Cardiac fibroblast (primary cell): ENCODE measurements at places on chromosomes 2 and 18.

DNA sequence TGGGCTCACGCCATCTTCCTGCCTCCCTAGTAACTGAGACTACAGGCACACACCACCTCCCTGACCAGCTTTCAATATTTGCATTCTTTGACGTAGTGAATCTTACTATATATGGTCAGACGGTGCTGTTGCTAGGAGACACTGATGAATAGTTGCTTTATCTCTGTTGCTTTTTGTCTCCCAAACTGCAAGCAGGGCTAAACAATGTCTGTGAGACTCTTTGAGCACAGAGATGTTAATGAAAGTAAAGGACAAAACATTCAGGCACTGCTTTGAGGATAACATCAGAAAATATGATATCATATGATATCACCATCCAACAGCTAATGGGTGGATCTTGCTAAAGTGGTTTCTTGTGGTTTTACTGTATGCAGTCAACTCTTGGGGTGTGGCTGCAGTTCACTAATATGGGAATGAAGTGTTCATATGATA lies 43.0 kb downstream of the EMILIN2 start:
- peak; percentile 40 for DNase-seq

GRCh38 chr2:151205571-151205970 lies 56.1 kb downstream of the RBM43 start:
- no peak for DNase-seq

DNA sequence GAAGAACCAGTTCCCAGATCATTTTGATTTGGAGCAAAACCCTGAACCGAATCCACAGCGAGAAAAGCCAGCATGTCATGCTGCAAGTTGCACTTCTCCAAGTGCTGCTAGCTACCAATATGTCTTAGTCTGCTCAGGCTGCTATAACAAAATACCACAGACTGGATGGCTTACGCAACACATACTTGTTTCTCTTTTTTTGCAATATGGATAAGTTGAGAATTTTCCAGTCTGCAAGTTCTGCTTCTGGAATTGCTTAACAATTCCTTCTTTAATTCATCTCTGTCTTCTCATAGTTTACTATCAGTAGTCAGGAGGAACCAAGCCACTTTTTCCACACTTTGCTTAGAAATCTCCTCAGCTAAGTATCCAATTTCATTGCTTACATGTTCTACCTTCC lies 105.9 kb upstream of the RBBP8 start:
- peak; percentile 42 for DNase-seq

- no peak for DNase-seq
Measured at GRCh38 chr2:208496129-208496528, 89.5 kb downstream of the PTH2R start.

GRCh38 chr2:202824901-202825300 lies 46.7 kb downstream of the ICA1L start:
- DNase-seq: no peak

GRCh38 chr2:45009303-45009927 lies at the start of gene SIX2:
Gene SIX2, minus strand, starts transcription at chr2:45009452. Its CDS starts 342 bp downstream, at chr2:45009110.
- peak; percentile 99 for DNase-seq

- DNase-seq: no peak
Measured at GRCh38 chr2:241584436-241584835, 25.9 kb downstream of the BOK start.

- peak; percentile 32 for DNase-seq
Measured at GRCh38 chr2:205323929-205324328, 358.4 kb upstream of the NRP2 start.

GRCh38 chr2:237931205-237931721 lies 35.6 kb upstream of the UBE2F start:
- peak; percentile 28 for DNase-seq

GRCh38 chr2:88639865-88640264 lies 12.6 kb upstream of the EIF2AK3 start:
- no peak for DNase-seq

DNA sequence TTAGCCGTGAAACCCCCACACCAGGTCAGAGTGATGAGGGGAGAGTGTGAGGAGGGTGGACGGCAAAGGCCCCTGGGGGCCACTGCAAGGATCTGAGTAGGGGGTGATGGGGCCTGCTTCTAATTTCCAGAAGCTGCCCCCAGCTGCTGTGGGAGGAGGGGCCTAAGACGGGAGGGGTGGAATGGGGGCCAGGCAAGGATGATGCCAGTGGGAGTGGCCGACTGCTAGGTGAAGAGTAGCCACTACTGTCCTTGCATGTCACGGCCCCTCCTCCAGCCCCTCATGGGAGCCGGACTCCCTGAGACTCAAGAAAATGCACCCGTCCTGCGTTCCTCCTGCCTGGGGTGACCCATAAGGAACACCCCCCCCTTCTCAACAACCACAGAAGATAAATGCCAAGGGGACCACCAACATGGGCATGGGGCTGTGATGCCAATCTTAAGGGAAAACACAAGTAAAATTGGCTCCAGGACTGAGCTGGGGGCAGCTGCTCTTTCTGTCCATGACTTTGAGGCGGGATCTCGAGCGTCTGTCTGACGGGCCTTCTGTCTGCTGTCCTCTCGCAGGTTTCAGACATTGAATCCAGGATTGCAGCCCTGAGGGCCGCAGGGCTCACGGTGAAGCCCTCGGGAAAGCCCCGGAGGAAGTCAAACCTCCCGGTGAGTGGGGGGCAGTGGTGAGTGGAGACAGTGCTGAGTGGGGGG lies 24.2 kb upstream of the PRLH start:
- DNase-seq: no peak

- peak; percentile 48 for DNase-seq
Measured at GRCh38 chr2:20185176-20186022, 39.5 kb downstream of the SDC1 start.

DNA sequence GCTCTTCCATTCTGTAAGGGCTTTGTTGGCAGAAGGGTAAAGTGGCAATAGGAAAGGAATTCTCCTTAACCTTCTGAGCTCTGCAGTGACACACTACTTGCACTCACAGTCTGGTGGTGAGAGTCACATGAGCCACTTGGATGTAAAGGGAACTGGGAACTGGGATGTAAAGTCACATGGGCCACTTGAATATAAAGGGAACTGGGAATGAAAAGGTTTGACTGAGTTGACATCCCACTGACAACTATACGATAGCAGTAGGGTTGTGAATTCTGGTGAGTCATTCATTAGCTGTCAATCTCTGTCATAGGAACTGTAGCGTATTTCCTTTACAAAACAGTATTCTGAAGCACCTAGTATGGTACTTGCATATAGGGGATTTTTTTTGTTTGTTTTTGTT lies 5.5 kb downstream of the RPE start:
- no peak for DNase-seq

GRCh38 chr2:101427743-101428142 lies 40.4 kb upstream of the CREG2 start:
- DNase-seq: no peak

DNA sequence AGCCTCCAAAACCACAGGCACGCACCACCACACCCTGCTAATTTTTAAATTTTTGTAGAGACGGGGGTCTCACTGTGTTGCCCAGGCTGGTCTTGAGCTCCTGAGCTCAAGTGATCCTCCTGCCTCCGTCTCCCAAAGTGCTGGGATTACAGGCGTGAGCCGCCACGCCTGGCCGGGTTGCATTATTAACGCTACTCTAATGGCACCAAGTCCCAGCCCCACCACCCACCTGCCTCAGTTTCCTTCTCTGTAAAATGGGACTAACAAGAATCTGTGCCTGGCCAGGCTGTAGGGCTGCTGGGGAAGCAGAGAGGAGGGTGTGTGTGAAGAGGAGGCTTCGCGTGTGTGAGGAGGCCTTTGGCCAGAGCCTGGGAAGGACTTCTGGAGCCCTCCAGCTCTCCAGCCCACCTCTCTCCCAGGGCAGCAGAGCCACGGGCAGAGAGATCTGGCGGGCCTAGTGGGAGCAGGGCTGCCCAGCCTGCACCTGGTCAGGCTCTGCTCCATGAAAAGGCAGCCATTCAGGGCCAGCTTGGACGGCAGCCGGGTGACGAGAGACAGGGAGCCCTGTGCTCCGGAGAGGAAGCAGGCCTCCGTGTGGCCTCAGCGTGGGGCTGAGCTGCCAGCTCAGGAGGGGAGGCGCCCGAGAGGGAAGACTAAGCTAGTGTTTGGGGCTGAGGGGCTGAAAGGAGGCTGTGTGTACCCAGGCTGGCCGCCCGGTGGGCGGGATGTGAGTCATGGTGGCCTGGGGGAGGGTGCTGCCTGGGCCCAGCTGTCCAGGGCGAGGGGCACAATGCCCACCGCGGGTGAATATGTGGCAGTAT lies 7.4 kb upstream of the B3GNT7 start:
- peak; percentile 61 for DNase-seq

DNA sequence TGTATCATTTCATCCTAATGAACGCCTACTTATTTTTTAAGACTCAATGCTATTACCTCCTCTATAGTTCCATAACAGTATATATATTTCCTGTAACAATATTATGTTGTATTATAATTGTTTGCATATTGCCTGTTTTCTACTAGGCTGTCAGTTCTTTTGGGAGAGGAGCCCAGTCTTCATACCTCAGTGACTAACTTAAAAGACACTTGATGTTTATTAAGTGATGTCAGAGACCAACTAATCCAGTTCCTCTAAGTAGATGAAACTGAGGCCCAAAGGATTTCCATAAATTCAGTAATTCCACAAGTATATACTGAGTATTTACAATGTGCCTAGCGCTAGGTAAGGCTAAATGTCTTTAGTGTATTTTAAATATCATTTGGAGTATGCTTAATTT lies 48.9 kb upstream of the AAK1 start:
- no peak for DNase-seq

DNA sequence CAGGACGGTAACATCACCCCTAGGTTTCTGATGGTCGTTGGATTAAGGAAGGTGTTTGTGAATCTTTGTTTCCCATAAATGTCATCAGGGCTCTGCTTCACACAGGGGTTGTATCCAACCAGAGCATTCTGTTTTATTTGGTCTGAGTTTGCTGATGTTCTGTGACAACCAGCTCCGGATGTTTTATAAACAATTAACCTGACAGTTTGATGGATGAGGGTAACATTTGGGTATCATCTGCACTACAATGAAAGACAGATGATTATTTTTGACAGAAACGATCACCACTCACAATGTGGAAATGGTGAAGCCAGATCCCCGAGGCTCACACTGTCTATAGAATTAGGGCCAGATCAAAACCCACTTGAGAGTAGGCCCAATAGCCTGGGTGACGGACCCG lies 107.1 kb downstream of the CDC42EP3 start:
- DNase-seq: no peak

GRCh38 chr18:24076950-24077349 lies 61.9 kb upstream of the CABYR start:
- DNase-seq: no peak

DNA sequence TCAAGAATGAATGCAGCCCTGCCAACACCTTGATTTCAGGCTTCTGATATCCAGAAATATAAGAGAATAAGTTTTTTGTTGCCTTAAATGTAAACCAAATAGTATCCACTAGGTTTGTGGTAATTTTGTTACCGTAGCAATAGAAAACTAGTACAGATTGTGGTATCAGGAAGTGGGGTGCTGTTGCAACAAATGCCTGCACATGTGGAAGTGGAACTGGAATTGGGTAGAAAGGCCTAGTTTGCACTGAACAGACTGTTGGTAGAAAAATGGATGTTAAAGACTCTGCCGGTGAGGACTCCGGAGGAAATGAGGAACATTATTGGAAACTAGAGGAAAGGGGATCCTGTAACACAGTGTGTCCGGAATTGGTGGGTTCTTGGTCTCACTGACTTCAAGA lies 145.8 kb upstream of the MGAT5 start:
- DNase-seq: no peak
